ENCODE measurements at places on chromosomes 4 and X.

DNA sequence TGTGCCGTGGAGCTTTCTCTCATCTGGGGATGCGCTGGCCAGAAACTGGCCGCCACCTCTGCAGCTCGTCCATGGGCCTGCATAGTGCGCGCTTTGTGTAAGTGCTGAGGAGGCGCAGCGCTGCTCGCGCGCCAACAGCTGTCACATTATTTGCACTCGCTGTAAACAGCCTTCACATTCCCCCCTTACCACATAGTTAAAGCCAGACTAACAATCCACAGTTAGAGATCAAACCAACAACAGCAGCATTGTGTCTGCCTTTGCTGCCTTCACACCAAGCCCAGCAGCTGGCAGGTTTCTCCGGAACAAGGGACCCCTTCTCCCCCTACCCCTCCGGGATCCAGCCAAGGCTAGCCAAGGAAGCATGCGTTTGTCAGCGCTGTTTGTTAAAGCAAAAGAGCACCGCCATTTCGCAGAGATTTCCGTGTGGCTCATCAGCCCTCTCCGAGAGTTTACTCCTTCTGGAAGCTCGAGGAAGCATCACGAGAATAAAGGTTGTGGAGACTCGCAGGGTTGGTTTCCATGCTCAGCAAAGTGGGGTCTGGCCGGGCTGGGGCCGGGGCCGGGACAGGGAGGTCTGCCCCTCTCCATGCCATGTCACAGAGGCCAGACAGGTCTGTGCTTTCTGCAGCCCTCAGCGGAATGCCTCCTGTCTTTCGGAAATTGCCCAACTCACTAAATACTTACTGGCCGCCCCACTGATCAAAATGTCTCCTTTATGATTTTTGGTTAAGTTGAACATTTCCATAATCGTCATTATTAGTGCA lies 11.0 kb downstream of the BCOR start:
- no peak for DNase-seq

GRCh38 chrX:2889045-2889605 lies 40.0 kb downstream of the ARSD start:
- no peak for DNase-seq

GRCh38 chr4:57370691-57371090 lies 260.5 kb upstream of the IGFBP7 start:
- no peak for DNase-seq

GRCh38 chrX:153445106-153445855 lies 575 bp downstream of the TREX2 start:
- DNase-seq: no peak

- no peak for DNase-seq
Measured at GRCh38 chr4:75158451-75158850, 225.5 kb downstream of the PARM1 start.

DNA sequence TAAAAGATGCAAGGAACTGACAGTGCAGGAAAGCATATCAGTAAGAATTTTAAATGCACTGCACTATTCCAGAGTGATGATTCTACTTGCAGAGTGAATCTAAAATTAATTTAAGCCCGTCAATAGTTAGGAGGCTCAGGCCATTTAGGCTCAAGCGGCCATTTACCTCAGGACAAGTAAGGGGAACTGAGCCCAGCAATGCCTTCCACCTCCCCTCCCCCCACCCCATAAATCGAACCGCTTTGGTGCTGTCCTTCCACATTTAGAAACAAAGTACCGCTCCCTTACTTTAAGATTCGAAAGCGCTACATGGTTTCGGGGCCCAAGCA lies 665 bp downstream of the RBM41 start:
- DNase-seq: no peak
